ENCODE measurements at places on chromosomes 2 and 18.

DNA sequence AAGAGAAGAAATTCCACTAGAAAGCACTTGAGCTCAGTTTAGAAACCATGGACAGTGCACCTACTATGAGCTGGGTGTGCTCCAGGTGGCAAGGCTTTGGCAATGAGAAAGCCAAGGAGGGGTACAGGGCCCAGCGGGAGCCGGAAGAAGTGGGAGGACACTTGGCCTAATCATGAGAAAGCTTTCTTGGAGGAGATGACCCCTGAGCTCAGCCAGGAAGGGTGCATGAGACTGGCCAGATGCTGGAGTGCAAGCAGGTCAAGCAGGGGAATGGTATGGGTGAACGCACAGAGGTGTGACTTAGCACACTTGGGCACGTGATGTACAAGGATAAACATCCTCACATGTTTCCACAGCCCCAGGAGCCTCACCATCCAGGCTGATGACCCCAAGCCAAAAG is 97.2 kb upstream of the GLI2 start:
- DNase-seq: no peak

DNA sequence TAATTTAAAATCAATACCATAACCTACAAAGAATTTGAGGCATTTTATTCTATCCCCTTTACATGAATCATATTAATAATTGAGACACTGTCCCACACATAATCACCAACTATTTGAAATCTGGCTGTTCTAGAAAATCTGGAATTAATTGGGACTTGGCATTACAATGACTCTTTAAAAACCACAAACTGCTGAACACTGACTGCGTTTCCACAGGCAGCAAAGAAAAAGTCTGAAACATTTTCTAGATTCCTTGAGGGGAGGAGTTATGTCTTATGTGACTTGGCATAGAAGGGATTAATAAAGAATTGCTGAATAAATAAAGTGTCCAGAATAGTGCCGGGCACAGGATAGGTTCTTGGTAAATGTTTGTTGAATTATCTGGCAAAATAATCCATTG is 61.4 kb downstream of the GPR39 start:
- no peak for DNase-seq

DNA sequence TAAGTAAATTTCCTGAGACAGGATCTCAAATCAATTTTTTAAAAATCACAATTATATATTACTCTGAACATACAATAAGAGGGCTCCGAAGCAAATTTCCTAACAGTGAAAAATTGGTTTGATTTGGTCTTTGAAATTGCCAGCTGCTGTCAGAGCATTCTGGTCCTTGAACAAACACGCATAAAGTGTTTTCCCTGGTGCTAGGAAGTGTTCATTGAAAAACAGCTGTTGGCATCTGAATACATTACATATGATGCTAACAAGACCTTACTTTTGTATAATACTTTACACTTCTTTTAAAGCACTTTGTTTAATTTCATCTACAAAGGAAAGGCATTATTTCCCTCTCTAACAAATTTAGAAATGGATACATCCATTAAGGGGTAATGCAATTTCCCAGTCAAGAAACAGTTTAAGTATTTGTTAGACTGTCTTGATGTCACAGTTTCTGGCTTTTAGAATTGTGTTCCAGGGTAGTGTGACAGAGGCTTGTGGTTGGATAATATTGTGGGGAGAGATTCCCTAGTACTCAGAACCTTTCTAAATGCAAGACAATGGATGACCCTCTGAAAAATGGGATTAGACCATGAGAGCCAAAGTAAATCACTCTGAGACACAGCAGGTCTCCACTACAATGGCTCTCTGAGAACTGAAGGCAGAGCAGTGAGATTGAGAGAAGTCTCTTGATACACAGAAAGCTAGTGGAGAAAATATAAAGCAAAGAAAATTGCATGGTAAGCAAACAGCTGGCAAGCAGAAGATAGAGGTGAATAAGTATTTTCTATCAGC is 299.0 kb downstream of the TRIB2 start:
- no peak for DNase-seq

- no peak for DNase-seq
These were observed 94.6 kb upstream of the CAVIN2 start for GRCh38 chr2:191941376-191941929.

- no peak for DNase-seq
These were observed 37.4 kb downstream of the AFF3 start for GRCh38 chr2:100104718-100105677.

All from RCC 7860 (cell line).